Endothelial cell (in vitro differentiated cells): ENCODE measurements at places on chromosomes 13 and 19. TPM values are rescaled to one million over a fixed set of nuclear protein-coding genes. Genes with fewer than 3 reads are reported as not detected.

- H3K27me3 ChIP-seq = peaks cover 10% of the 10 kb centered on the region
- H3K27ac ChIP-seq = no peak overlapping the region
- H3K4me1 ChIP-seq = no peaks in the 10 kb centered on the region
- peak overlapping the region; percentile 51 for H3K4me3 ChIP-seq
Observed at GRCh38 chr19:9842834-9843625, 7.9 kb downstream of the PIN1 start.

GRCh38 chr19:55316646-55317045, 8.5 kb downstream of the TMEM150B start:
- H3K36me3 ChIP-seq = peaks cover under 1% of the 10 kb centered on the region
- peaks cover 11% of the 10 kb centered on the region for H3K27me3 ChIP-seq
- no peaks in the 10 kb centered on the region for H3K4me1 ChIP-seq
- H3K4me3 ChIP-seq = no peak overlapping the region
- no peak for DNase-seq

DNA sequence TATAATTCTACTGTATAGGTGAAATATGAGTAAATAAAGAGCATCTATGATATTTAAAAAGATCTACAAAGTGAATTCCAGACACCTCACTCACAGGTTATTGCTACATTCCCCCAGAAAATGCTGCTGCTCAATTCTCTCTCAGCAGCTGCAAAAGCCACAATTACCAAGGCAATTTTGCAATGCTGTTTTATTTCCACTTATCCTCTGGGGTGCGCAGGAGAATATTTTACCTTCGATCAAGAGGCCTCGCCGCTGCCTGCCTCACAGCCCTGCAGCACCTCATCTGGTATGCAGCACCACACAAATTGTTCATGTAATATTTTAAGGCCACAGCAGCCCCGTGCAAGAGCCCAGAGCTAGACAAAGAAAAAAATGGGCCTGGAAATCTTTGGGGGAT, 333.2 kb downstream of the DNAJC15 start:
- H3K4me3 ChIP-seq = no peak overlapping the region
- no peak overlapping the region for H3K27ac ChIP-seq
- H3K27me3 ChIP-seq = no peaks in the 10 kb centered on the region
- peaks cover 5% of the 10 kb centered on the region for H3K4me1 ChIP-seq

The NLRP5 gene
- total RNA-seq = not detected
